Fibroblast of lung (primary cell): ENCODE measurements at places on chromosomes 16 and 17. TPM values are rescaled to one million over a fixed set of nuclear protein-coding genes. Genes with fewer than 3 reads are reported as not detected.

DNA sequence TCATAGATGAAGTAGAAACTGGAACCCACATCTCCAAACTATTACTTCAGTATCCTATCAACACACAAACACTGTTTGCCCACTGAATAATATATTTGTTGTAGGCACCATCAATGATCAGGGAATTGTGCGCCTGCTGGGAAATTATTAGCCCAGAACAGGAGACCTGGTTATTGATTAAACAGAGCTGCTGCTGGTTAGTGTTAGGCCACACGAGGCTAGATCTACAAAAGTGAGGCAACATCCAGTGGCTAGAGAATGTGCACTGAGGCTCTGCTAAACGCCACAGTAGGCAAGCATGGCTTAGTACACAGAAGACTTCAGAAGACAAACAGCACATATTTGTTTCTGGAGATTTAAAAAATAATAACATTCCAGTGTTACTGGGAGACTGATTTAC, 11.0 kb downstream of the ABHD15 start:
- no peak overlapping the region for H3K4me3 ChIP-seq
- no peak for DNase-seq
- H3K36me3 ChIP-seq: no peaks in the 10 kb centered on the region
- H3K27ac ChIP-seq: no peak overlapping the region
- no peaks in the 10 kb centered on the region for H3K27me3 ChIP-seq

GRCh38 chr17:68820825-68821481, 134.2 kb downstream of the ABCA8 start:
- no peak overlapping the region for H3K4me3 ChIP-seq
- H3K27ac ChIP-seq: no peak overlapping the region
- H3K4me1 ChIP-seq: peaks cover 12% of the 10 kb centered on the region
- H3K36me3 ChIP-seq: no peaks in the 10 kb centered on the region

DNA sequence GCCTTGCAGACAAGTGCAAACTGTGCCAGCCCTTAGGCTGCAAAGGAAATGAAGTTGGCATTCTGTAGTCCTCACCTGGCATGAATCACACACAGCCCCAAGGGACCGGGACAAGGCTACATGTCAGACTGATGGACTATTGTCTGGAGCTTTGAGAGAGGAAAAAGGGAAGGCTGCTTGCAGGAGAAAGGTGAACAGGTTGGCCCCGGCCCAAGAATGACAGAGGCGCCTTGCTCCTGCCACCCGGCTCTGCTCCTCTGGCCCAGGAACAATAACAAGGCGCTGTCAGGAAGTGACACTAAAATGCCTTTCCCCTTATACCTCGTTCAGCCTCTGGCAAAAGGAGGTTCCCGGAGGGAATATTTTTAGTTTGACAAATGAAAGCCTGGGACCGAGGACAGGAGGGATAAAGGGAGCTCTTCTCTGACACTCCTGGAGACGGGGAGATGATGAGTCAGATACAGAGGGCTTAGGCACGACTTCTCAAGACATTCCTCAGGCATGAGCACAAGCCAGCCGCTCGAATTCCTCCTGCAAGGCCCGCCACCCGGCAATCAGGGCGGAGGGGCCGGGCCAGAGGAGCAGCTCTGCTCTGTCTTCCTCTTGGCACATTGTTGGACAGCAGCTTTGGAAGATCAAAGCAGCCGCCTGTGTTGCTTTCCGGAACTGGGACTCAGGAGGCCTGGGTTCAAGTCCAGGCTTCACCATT, 105.8 kb downstream of the NOG start:
- H3K27ac ChIP-seq: peak overlapping the region; percentile 63
- H3K27me3 ChIP-seq: no peaks in the 10 kb centered on the region
- no peaks in the 10 kb centered on the region for H3K36me3 ChIP-seq
- DNase-seq: peak; percentile 100

DNA sequence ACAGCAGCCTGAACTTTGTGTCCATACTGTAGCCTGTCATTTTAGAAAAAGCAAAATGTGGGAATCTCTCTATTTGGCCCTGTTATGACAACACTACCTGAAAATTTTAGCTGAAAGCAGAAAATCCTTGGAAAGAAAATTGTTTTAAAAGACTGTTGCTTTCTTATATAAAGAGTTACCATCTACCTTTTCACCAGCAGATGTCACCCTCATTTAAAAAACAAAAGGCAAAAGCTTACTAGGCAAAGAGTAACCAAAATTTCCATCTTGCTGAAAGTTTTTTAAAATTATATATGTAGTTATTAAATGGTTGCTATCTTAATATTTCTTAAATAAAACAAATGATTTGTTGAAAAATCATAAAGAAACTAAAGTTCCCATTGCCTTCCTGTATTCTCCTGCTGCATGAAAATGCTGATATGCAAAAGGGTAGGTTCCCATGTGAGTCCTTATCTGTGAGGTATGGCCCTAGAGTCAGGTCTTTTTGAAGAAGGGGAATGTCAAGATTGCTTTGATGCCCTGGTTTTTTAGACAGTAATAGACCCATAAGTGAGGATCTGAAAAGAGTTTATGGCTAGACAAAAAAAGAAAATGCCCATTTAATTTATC, 61.0 kb downstream of the TNRC6C start:
- peaks cover 4% of the 10 kb centered on the region for H3K4me1 ChIP-seq
- DNase-seq: peak; percentile 33
- H3K4me3 ChIP-seq: no peak overlapping the region
- H3K27ac ChIP-seq: no peak overlapping the region
- H3K36me3 ChIP-seq: no peaks in the 10 kb centered on the region

- no peak for DNase-seq
- H3K27ac ChIP-seq: no peak overlapping the region
- no peak overlapping the region for H3K4me3 ChIP-seq
- H3K27me3 ChIP-seq: no peaks in the 10 kb centered on the region
- peaks cover 8% of the 10 kb centered on the region for H3K4me1 ChIP-seq
Observed at GRCh38 chr16:22210854-22211253, 4.8 kb downstream of the EEF2K start.

DNA sequence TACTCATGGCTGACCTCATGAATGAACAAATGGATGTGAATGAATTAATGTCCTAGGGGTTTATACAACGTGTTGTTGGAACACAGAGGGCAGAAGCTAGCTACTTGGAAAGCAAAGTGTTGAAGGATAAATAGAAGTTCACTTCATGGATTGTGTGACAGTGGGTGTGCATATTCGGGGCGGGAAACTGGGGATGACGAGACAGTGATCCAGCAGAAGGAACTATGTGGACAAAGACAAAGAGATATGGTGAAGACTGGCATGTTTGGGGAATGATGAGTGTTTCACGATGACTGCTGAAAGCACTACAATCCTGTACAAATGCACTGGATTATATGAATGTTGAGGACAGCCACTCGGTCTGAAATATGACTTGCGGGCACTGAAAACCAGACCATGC, 250.5 kb upstream of the C16orf82 start:
- DNase-seq: peak; percentile 51
- H3K27me3 ChIP-seq: no peaks in the 10 kb centered on the region
- H3K4me3 ChIP-seq: no peak overlapping the region
- peak overlapping the region; percentile 48 for H3K27ac ChIP-seq
- peaks cover 7% of the 10 kb centered on the region for H3K4me1 ChIP-seq
- no peaks in the 10 kb centered on the region for H3K36me3 ChIP-seq

- peak overlapping the region; percentile 45 for H3K27ac ChIP-seq
- no peak for DNase-seq
- peaks cover 15% of the 10 kb centered on the region for H3K4me1 ChIP-seq
Observed at GRCh38 chr17:64384253-64385186, 6.1 kb downstream of the PECAM1 start.

DNA sequence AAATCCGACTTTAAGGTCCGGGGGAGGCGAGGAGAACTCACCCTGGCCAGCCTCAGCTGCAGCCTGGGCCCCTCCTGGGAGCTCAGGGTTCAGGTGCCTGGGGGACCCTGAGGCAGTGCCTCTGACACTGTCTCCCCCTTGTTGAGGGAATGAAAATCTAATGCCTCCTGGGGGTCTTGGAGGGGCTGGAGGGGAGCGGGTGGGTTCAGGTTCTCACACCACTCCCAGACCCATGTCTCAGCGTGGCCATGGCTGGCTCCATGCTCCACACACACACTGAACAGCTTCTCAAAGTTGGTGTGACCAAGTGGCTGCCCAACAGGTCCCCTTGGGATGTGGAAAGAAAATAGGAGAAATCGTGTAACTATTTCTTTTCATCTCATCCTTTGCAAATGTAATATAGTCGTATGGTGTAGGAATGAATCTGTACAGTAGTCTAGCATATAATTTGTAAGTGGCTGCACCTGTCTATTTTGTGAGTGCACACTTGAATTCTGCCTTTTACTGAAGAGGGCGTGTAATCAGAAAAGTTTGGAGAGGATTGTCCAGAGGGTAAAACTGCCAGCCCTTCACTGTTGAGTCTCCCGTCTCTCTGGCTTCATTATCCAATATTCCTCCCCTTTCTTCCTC, 788 bp upstream of the PRCD start:
- no peaks in the 10 kb centered on the region for H3K27me3 ChIP-seq
- H3K4me3 ChIP-seq: no peak overlapping the region
- peaks cover 2% of the 10 kb centered on the region for H3K36me3 ChIP-seq
- no peak overlapping the region for H3K27ac ChIP-seq
- H3K4me1 ChIP-seq: peaks cover 25% of the 10 kb centered on the region
- DNase-seq: no peak

DNA sequence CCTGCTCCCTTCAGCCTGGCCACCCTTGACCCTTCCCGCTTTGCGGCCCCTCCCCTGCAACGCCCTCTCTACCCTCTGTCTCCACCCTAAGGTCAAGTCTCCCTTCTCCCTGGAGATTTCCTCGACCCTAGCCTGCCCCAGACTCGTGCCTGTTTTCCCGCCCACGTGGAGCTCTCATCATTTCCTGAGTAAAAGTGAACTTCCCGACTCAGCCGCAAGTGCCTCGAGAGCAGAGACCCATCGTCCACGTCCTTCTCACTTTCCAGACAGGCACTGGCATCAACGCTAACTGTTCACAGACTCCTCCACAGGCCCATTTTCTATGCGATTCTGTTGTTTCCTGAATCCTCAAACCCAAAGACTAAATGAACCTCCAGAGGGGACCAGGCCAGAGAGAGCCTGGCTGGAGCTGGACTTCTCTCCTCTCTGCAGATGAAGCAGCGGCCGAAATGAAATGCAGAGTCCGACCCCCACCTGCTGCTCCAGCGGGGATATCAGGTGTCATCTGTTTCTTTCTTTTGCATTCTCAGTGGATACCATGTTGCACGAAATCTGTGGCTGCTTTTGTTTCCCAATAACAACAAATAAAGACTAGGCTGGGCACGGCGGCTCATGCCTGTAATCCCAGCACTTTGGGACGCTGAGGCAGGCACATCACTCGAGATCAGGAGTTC, 52.5 kb downstream of the RTN4RL1 start:
- no peaks in the 10 kb centered on the region for H3K36me3 ChIP-seq
- H3K27me3 ChIP-seq: peaks cover 18% of the 10 kb centered on the region
- no peak for DNase-seq
- H3K4me1 ChIP-seq: no peaks in the 10 kb centered on the region
- H3K27ac ChIP-seq: no peak overlapping the region

GRCh38 chr17:559551-560431, 154.8 kb downstream of the VPS53 start:
- peaks cover 6% of the 10 kb centered on the region for H3K36me3 ChIP-seq
- H3K27ac ChIP-seq: peak overlapping the region; percentile 30
- DNase-seq: peak; percentile 93

DNA sequence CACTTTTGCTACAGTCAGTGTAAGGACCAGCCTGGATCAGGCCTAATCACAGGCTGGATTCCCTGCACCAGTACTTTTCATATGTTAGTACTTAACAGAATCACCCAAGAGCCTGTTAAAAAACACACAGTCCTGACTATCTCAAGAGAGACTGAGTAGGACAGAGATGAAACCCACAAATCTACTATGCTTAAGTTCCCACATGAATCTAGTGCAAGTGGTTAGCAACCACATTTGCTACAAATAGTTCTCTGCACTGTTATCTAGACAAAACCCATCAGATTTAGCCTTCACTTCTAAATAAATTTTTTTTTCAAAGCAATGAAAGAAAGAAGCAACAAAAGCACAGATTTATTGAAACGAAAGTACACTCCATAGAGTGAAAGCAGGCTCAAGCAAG, 38.9 kb downstream of the SSH2 start:
- DNase-seq: no peak
- no peaks in the 10 kb centered on the region for H3K4me1 ChIP-seq
- H3K27me3 ChIP-seq: no peaks in the 10 kb centered on the region
- no peak overlapping the region for H3K27ac ChIP-seq

DNA sequence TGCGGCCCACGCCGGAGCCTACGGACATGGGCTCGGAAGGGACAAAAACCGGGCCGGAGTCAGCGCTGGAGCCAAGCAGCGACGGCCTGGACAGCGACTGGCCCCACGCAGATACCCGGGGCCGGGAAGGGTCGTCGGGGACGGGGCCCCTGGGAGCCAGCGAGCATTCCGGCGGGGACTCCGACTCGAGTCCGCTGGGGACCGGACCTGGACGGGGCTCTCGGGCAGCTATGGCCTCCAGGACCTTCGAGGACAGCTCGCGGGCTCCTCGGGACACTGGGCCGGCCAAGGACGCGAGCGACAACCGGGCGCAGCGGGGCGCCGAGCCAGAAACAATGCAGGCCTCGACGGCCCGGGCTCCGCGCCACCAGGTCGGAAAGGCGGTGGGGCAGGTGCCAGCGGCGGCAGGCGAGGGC, 1.0 kb downstream of the MYO15B start:
- H3K27ac ChIP-seq: no peak overlapping the region
- H3K4me1 ChIP-seq: no peaks in the 10 kb centered on the region
- no peaks in the 10 kb centered on the region for H3K36me3 ChIP-seq
- DNase-seq: no peak

DNA sequence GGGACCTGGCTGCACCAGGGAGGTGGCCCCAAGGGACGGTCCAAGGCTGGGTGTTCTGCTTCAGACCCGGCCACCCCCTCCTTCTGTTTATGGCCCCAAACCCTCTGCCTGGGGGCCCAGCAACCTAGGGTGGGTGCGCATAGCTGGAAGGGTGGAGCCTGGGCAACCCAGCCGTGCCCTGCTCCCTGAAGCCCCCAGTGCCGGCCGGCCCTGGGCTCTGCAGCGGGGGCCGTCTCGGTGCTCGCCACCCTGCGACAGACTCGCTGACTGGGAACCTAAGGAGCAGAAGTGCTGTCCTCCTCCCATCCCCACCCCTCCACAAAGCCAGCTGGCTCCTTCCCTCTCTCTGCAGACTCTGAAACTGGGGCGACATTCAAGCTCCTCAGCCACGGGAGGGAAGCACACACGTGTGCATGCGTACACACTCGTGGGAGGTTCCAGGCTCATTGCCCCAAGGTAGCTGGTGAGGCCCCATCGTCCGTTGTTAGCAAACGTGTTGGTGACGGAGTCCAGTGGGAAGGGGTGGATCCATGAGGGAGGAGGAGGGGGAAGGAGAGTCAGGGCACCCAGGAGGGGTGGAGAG, 43.4 kb downstream of the ENGASE start:
- no peak for DNase-seq
- H3K4me1 ChIP-seq: no peaks in the 10 kb centered on the region
- H3K27ac ChIP-seq: no peak overlapping the region

The MT1G gene
- 11.6 and 16.4 TPM in 2 replicates for total RNA-seq

The RHOT1 gene
- total RNA-seq: 44.7 and 58.8 TPM in 2 replicates

The PSMD7 gene
- 62.9 and 65.9 TPM in 2 replicates for total RNA-seq

The SYNGR3 gene
- total RNA-seq: 1.5 and 1.8 TPM in 2 replicates

The CA10 gene
- total RNA-seq: not detected in 2 replicates

The HNF1B gene
- total RNA-seq: not detected in 2 replicates

The MYCBPAP gene
- total RNA-seq: 2.3 and 3.0 TPM in 2 replicates

The ANKFN1 gene
- total RNA-seq: 0.26 TPM in 1 of 2 replicates, not detected in the other
